ENCODE measurements at places on chromosomes 16 and 17. TPM values are rescaled to one million over a fixed set of nuclear protein-coding genes. Genes with fewer than 3 reads are reported as not detected.

DNA sequence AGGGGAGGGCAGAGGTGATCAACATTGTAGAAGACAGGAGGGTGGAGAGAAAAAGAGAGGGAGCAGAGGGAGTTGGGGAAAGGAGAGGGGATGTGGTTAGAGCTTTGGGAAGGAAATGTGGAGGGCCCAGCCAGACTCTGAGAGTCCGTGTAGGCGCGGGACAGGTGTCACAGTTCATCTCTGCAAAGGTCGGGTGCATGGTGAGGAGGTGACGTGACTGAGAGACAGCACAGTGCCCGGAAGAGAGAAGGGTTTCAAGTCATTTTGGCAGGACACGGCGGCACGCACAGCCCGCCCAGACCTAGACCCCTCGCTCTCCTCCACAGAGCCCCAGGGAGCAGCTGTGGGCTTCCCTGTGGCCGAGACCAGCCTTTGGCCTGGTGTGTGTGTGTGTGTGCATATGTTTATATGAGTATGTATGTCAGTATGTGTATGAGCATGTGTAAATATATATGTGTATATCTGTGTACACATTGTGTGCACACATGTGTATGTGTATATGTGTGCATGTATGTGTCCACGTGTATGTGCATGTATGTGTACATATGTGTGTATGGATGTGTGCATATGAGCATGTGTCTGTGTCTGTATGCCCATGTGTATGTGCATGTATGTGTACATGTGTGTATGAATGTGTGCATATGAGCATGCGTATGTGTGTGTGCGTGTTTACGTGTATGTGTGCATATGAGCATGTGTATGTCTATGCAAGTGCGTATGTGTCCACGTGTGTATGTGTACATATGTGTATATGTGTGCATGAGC is 104.6 kb downstream of the SEC14L1 start:
- no peak for DNase-seq

DNA sequence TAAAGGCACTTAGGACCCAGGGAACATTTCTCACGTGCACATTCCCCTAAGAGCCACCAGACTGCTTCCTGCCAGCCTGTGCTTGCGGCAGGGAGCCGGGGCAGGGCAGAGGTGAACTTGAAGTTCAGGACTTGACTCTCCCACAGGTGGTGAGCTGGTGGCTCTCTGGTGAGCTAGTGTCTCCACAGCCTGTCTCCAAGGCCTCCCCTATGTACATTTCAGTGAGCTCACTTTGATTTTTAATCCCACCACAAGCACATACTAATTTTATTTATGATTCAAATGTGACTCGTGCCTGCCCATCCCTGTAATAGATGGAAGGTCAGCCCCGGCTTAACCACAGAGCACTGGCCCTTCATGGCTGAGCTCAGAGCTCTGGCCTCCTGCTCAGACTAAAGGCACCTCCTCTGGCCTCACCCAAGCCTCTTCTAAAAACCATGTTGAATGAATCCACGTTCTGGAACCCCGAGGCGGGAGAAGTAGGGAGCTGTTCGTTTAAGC is 9.2 kb downstream of the SNN start:
- no peak for DNase-seq

DNA sequence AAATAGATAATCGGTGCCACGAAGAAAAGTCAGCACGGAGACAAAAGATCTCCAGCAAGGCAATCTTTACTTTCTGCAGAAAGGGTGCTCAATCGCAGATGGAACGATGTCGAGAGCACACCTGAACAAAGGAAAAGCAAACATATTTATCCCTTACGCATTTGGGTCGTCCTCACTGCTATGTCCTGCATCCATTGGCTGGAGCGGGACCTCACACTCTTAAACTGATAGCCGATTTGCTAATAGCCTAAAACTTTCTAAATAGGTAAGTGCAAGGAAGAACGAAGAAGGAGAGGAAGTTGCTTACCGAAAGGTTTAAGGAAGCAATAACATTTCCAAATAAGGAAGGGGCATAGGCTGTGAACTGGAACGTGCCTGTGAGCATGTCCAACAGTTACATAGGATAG is 1.2 kb upstream of the AKAP10 start:
- no peak for DNase-seq

GRCh38 chr16:12350945-12351344 is 374.4 kb downstream of the SNX29 start:
- no peak for DNase-seq

DNA sequence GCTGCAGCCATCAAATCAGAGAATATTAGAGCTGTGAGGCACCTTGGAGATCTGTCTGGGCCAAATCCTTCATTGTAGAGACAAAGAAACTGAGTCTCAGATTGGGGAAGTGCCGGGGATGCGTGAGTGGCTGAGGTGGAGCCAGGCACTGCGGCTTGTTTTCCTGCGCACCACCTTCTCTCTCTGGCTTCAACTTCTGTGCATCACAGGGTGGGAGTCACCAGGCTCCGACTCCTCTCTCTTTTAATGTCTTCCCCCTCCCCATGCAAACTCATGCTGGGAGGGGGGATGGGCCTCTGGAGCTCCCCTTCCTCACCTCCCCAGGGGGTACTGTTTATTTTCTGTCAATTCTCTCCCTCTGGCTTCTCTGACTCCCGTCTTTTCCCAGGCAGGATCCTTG is 8.7 kb upstream of the ETV4 start:
- no peak for DNase-seq

The KRTAP3-2 gene
- not detected for total RNA-seq

GRCh38 chr16:1793578-1794220 is at the start of gene IGFALS:
TSS of gene IGFALS (minus strand) at chr16:1793705. CDS start at chr16:1793652, 53 bp downstream.
- DNase-seq: no peak

- no peak for DNase-seq
Observed at GRCh38 chr17:50554201-50554600, 6.3 kb upstream of the CACNA1G start.

GRCh38 chr16:1741553-1742165 is 29.7 kb downstream of the NME3 start:
- DNase-seq: no peak

The SAMD14 gene
- 11.3 TPM for total RNA-seq

- DNase-seq: no peak
Observed at GRCh38 chr16:8760021-8760420, 37.4 kb downstream of the TMEM186 start.

The CACNG4 gene
- total RNA-seq: 0.21 TPM

DNA sequence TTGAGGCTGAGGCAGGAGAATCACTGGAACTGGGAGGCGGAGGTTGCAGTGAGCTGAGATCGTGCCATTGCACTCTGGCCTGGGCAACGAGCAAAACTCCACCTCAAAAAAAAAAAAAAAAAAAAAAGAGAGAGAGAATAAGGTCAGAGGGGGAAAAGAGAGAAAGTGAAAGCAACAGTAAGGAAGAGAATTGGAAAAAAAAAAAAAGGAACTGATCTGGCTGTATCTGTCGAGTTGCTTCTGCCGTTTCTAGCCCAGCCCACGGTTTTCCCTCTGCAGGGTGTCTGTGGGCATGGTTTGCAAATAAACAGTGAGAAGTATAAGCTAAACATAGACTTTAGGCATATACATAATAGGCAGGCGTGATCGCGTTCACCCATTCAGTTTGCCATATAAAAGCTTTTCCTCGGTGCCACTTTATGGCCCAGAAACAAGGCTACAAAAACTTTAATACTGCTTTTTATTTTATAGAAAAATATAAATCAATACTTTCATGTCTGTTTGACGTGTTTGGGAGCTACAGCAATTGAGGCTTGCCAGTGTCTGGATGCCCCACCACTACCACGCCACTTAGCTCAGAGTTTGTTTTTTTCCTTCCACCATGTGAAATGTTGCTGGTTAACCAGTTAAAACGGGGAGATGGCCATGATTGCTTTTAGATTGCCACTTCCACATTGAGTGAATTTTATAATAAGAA is 436.7 kb downstream of the MAF start:
- DNase-seq: no peak

The STX1B gene
- 2.6 TPM for total RNA-seq

DNA sequence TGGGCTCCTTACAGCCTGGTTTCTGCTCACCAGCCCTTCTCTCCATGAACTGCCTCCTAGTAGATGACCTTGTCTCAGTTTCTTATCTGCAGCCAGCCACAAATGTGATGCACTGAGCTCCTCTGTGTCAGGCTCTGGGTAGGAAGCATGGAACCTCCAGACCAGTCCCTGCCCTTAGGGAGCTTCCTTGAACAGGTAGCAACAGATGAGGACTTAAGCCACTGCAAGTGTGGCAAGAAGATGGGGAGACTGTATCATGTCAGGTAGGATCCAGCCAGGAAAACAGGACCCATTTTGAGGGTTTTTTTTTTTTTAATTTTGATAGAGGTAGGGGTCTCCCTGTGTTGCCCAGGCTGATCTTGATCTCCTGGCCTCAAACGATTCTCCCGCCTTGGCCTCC is 5.3 kb upstream of the MAP3K14 start:
- no peak for DNase-seq

GRCh38 chr16:19972111-19972510 is 87.5 kb upstream of the GPRC5B start:
- no peak for DNase-seq

The MYH2 gene
- total RNA-seq: 2.0 TPM

- no peak for DNase-seq
Observed at GRCh38 chr17:72838581-72838980, 253.9 kb downstream of the SLC39A11 start.

DNA sequence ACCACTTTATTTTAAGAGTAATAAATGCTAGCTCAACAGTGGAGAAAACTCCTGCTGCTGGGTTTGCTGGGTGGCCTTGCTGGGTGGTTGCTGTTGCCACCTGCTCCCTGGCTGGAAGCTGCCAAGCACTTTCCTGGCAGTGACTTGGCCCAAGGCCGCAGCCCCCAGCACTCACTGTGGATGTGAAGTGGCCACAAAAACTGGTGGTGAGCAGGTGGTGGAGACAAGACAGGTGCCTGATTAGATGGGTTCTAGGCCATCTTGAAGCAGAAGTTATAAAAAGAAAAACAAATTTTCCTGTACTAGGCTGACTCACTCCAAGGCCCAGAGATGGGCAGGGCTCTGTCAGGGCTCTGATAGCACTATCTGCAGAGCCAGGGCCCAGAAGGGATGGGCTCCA is 224.7 kb upstream of the NLRP1 start:
- no peak for DNase-seq

GRCh38 chr16:15658556-15658955 is 8.5 kb downstream of the NDE1 start:
- DNase-seq: no peak

- DNase-seq: no peak
Observed at GRCh38 chr16:1293921-1294656, 15.3 kb upstream of the UBE2I start.

- DNase-seq: no peak
Observed at GRCh38 chr17:32610943-32611342, 124.2 kb downstream of the CDK5R1 start.

DNA sequence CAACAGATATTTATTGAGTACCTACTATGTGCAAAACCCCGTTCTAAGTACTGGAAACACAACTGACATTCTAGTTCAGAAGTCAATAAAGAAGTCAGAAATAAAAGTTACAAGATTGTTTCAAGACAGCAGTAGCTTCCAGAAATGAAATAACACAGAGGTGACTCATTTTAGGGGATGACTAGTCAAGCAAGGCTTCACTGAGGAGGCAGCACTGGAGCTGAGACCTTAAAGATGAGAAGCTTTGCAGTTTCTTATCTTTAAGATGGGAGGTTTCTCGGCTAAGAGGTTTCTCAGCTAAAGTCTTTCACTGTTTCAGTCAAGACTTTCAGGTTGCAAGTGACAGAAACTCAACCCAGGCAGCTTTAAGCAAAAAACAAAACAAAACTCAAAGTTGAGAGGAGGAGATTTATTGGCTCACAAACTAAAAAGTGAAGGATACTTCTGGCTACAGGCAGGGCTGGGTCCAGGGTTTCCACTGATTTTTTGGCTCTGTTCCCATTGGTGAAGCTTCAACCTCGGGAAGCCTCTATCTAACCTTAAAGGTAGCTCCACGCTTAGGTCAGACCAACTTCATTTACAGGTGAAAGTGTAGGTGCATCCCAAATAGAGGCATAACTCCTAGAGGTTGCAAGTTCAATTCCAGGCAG is 7.4 kb upstream of the MMP2 start:
- DNase-seq: no peak

DNA sequence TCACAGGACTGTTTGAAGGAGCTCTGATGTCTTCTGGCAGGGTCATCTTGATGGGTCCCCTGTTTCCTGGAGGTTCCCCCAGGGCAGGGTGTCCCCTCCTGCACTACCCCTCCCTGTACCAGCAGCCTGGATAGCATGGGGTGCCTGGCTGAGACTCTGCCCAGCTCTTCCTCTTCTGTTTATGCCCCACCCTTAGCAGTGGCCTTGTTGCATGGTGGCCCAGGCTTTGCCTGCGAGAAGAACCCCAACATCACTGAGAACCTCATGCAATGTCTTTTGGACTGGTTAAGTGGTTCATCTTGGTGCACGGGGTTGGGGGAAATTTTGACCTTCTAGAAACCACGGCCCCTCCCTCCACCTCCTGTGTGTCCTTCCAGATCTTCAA is 121.8 kb downstream of the IRX3 start:
- DNase-seq: no peak

GRCh38 chr16:65305266-65305959 is 183.6 kb upstream of the CDH11 start:
- no peak for DNase-seq

GRCh38 chr16:71421911-71422310 is 19.9 kb downstream of the TLE7 start:
- no peak for DNase-seq

All from uterus (tissue), 4 donors.